Right kidney (tissue), 9 donors: ENCODE measurements at places on chromosomes 5 and 9.

DNA sequence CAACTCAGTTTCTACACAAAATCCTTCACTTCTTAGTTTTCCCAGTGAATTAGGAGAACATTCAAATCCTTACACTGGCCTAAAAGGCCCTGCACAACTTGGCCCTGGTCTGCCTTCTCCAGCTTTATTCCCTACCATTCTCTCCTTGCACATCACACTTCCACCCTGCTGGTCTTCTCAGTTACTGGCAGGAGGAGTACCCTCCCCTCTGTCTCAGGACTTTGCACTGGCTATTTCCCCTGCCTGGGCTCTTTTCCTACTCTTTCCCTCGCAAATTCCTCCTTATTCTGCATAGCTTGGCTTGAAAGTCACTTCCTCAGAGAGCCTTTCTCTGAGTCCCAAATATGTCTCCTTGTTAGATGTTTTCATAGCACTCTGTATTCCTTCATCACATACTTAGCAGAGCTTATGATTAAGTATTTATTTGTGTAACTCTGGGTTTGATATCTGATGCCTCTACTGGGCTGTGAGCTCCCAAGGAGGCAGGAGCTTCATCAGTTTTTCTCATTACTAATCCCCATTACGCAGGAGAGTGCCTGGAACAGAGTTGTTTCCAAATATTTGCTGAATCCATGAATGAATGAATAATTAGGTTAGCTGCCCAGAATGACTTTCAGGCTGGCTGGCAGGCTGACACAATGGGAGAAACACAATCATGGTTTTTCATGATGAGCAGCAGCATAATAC lies 159.8 kb upstream of the KLF9 start:
- DNase-seq = no peak

- no peak for DNase-seq
Observed at GRCh38 chr9:84317563-84317962, 23.0 kb downstream of the SLC28A3 start.

DNA sequence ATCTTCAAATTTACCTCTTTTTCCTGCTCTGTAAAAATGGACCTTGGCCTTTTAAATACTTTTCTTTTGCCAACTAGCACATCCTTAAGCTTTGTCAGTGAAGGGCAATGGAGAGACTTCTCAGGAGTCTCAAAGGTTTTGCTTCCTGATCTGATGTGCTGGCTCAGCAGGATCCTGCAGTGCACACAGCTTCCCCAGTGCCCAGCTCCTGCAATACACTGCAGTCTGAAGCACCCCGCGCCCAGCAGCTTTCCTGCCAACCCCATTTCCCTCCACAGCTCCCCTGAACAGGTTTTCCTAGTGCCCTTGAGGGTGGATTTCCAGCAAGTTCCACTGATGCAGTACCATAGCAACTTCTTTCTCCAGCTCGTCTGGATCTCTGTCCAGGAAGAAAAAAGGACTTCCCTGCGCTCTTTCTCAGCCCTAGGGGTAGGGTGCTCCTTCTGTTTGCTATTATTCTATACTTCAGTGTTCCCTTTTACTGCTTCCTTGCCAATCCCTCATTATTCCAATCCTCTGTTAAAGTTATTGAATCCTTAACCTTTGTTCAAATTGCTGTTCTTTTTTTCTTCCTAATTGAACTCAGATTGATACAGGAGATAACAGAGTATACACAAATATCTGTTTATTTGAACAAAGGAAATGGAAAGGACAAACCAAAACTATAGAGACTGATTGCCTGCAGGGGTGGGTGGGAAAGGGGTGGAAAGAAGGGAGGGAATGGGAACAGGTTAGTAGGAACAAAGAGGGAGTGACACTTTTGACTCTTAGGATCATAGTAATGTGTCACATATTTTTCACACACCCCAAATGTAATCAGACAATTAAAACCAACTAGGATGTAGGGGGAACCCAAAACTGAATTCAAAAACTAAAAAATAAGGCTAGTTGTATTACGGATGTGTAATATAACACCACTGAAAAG lies 8.5 kb downstream of the SNAPC3 start:
- no peak for DNase-seq

DNA sequence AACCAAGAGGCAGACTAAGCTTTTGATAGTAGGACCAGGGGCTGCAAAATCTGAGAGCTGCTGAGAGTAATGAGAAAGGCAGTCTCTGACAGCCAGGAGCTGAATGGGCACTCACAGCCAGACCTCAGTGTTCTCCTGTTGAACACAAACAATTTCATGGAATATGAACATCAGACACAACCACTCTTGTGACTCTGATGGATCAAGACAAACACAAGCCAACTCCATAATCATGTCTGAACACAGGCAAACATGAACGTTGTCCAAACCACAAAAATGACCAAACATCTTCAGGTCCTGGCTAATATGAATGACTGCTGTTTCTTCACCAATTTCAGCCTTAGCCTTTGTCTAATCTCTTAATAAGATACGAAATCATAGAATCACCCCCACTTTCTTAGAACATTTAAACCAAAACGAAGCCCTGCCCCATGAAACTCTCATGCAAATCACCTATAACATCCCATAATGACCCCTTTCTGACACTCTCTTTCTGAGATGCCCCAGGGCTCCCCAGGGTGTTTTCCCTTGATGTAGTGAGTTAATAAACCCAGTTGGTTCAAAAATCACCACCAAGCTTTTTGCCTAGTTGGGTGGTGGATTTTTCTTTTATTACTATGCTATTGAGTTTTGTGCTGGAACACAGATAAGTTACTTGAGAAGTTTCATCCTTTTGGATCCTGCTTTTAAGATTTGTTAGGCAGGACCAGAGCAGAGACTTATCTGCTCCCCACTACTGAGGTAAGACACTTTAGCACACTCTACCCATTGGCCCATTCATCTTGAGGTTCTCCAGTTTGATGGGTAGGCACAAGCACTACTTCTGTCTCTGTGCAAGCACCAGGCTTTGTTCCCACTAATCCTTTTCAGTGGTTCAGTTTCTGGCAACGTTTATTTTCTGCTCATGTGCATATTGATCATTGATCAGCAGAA lies 5.9 kb upstream of the ERAP2 start:
- no peak for DNase-seq

DNA sequence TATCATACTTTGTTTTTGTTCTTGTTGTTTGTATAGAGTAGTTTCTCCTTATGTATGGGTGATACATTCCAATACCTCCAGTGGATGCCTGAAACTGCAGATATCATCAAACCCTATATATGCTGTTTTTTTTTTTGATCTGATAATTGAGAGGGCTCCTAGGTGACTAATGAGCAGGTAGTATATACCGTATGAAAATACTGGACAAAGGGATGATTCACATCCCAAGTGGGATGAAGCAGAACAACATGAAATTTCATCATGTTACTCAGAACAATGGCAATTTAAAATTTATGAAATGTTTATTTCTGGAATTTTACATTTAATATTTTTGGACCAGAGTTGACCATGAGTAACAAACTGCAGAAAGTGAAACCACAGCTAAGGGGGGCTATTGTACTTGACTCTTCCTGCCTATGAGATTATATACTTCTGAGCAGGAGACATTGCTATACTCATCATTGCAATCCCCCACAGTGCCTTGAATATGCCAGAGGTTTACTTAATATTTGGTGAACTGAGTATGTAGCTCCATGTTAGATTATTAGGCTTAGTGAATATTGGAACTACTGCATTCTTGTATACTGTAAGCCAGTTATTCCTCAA lies 258.7 kb upstream of the FBXL7 start:
- DNase-seq = no peak

DNA sequence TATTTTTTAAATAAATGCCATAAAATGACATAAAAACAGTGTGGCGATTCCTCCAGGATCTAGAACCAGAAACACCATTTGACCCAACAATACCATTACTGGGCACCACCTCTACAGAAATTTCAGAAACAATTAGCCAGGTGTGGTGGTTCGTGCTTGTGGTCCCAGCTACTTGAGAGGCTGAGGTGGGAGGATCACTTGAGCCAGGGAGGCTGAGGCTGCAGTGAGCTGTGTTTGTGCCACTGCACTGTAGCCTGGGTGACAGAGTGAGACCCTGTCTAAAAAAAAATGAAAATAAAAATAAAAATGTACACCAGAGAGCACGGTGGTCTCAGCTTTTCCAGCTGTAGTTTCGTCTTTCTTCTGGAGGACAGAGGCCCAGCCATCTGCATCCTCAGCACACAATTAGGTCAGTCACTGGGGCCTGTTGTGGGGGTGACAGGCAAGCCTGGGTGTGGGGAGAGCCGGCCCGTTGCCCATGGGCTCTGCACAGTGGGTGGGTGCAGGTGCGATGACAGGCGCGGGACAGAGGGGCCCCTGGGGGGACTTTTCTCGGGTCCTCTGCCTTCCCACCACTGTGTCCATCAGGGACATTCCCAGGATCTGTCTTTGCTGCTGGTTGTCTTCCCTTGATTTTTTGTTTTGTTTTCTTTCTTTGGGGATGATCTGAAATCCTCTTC lies 9.8 kb downstream of the COL5A1 start:
- no peak for DNase-seq
